ENCODE measurements at places on chromosomes 4 and X. TPM values are rescaled to one million over a fixed set of nuclear protein-coding genes. Genes with fewer than 3 reads are reported as not detected.

- no peak for DNase-seq
Measured at GRCh38 chr4:34066126-34066525, 2178.2 kb downstream of the ARAP2 start.

Gene CLDN22
- total RNA-seq, result not detected

DNA sequence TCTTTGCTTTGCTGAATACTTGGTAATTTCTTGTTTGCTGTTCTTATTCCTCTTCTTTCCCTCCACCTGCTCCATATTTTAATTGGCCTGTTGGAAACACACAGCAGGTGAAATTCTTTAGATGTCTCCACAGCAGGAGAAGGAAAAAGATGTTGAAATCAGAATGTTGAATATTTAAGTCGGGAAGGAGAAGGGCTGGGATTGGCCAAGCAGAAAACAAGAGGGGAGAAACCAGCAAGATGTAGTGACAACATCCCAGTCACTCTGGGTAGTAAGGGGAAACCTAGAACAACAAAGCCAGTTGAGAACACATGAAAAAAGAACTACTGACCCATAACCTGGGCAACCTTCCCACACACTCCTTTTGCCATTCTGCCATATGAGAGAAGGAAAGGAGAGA lies 37.3 kb upstream of the STAG2 start:
- no peak for DNase-seq

Gene SPACA5
- total RNA-seq, result not detected

Gene PDE6B
- total RNA-seq, result 12.2 TPM

DNA sequence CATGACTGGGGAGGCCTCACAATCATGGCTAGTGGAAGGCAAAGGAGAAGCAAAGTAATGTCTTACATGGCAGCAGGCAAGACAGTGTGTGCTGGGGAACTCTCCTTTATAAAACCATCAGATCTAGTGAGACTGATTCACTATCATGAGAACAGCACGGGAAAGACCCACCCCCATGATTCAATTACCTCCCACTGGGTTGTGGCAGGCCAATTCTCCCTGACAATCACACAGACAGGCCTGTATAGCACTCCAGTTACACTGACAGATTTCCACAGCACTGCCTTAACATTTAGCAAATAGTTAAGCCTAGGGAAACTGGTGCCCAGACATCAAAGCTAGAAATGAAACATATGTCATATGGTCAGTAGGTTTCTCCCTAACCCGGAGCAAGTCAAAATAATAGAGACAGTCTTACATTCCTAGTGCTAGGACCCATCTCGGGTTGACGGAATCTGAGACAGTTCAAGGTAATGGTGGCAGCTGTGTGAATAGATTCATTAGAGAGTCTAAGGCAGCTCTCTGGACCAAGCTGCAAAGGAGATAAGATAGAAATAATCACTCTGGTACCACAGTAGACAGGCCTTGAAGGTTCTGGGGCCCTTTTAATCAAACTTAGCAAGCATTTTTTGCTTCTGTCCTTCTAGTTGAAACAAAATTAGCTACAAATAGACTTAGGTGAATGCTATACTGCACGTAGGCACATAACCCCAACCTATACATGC lies 9.4 kb upstream of the HERC5 start:
- no peak for DNase-seq

DNA sequence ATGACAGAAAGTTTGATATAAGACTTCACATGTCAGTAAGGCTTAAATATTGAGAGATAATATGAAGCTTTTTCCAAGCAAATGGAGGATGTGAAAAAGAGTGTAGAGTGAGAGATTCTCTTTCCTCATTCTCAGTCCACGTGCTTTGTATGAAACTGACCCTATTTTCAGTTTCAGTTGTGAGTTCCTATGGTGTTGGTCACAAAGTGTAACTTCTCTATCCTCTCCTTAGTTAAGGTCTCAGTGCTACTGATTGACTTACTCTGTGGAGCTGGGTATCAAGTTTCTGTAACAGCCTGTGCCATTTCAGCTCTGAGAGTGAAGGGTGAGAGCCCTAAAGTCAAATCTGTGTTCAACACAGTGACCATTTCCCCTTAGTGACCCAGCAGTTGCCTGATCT lies 277.2 kb downstream of the EPHA5 start:
- DNase-seq, result no peak

DNA sequence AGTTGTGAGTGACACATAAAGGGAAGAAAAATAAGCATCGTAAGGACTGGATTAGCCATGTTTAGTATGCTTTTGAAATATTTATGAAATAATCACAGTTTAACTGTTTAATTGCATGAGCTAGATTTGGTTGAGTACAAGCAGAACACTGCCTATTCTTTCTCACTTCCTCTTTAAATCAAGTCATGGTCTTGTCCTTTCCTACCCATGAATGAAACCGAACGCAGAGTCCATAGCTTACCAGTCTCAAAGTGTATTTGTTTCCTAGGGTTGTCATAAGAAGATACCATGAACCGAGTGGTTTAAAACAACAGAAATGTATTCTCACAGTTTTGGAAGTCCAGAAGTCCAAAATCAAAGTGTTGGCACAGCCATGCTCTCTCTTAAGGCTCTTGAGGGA lies 684.0 kb upstream of the MAGEB2 start:
- DNase-seq, result no peak

DNA sequence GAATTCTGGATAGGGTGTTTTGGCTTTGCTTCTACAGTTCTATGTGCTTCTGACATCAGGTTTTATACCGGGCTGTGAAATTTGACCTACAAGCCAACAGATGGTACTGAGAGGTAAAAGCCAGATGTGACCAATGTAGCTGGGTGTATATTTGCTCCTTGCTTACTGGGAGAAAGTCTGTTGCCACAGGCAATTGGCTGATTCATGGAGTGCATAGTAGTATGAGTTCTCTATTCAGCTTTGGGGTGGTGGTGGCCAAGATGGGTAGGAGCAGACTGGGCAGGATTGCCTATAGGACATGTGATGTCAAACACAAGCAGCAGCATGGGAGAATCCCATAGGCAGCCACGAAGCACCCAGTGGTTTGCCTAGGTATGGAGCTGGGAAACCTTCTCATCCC lies 1827.0 kb downstream of the C4orf33 start:
- no peak for DNase-seq

Gene DSPP
- not detected for total RNA-seq

DNA sequence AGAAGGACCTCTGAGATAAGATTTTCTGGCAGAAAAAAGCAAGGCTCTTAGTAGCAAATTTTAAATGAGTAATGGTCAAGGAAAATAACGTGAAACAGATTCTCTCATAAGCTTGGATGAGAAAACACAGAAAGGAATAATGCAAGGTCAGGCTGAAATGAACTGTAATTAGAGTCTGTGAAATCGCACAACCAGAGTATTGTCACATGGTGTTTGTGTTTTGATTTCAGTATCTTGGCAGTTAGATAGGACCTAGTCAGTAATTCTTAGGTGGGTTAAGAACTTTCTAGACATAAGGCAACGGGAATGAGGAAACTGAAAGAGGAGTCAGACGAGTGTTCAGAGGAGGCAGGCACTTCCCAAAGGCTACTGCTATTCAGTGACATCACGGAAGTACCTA lies 34.6 kb downstream of the LIMCH1 start:
- no peak for DNase-seq

DNA sequence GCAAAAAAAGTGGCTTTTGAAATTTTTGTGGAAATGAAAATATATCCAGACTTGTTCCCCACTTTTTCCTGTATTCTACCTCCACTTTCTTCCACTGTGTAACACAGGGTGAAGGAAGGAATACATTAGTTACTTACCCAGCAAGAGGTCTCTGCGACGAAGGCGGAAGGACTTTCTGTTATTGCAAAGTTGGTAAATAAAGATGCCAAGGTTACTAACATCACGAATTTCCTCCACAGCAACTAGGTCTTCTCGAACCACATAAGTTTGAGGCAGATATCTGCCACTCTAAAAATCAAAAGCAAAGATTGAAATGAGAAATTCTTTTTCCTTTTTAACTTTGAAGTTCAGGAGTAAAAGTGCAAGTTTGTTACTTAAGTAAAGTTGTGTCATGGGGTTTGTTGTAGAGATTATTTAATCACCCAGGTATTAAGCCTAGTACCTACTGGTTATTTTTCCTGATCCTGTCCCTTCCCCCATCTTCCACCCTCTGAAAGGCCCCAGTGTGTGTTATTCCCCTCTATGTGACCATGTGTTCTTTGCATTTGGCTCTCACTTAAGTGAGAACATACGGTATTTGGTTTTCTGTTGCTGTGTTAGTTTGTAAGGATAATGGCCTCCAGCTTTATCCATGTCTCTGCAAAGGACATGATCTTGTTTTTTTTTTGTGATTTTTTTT lies 5.8 kb downstream of the ITM2A start:
- DNase-seq, result no peak

Gene SLC34A2
- 25.7 TPM for total RNA-seq

Gene SSX4B
- not detected for total RNA-seq

Gene CXorf65
- total RNA-seq, result not detected

- DNase-seq, result no peak
Measured at GRCh38 chrX:46916273-46916672, 4.1 kb downstream of the JADE3 start.

Gene CT47B1
- not detected for total RNA-seq

GRCh38 chrX:21153503-21153902 lies 220.7 kb upstream of the CNKSR2 start:
- no peak for DNase-seq

Gene TMEM150C
- 7.8 TPM for total RNA-seq

- DNase-seq, result no peak
Measured at GRCh38 chrX:124098089-124098488, 136.6 kb downstream of the STAG2 start.

DNA sequence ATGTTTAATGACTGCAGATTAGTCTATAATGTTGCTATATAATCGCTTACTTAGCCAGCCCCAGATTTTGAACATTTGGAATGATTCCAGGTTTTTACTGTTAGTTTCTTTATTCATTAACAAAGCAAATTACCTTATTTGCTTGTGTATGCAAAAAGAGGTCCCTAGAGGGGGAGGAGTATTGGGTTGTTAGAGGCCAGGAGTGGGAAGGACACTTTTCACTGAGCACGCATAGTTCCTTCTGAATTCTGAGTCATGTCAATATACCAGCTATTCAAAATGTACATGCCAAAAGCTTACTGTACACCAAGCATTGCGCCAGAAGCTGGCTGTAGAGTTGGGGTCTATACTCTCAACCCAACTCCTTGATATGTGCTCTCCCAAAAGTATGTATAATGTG lies 5.1 kb upstream of the DGAT2L6 start:
- no peak for DNase-seq

DNA sequence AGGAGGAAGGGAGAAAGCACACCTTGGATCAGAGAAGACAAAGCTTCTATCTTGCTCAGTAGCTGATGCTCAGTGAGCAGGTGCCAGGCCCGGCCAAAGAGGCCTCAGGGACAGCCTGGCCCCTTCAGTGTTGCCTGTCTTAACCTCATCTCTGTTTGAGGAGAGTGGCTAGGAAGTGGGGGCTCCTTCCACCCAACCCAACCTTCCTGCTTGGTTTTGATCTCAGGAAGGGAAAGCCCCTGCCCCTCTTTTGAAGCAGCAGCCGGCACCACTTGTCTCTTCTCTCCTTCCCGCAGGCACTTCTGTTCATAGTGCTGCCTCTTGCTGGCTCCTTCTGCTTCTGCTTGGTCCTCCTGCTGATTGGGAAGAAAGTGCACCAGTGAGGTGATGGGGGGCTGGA lies 2.4 kb upstream of the AFF2 start:
- DNase-seq, result no peak

- no peak for DNase-seq
Measured at GRCh38 chrX:116236666-116237065, 66.1 kb downstream of the AGTR2 start.

Gene IL15
- 0.77 TPM for total RNA-seq

- no peak for DNase-seq
Measured at GRCh38 chrX:136228839-136229207, 22.4 kb downstream of the MAP7D3 start.

DNA sequence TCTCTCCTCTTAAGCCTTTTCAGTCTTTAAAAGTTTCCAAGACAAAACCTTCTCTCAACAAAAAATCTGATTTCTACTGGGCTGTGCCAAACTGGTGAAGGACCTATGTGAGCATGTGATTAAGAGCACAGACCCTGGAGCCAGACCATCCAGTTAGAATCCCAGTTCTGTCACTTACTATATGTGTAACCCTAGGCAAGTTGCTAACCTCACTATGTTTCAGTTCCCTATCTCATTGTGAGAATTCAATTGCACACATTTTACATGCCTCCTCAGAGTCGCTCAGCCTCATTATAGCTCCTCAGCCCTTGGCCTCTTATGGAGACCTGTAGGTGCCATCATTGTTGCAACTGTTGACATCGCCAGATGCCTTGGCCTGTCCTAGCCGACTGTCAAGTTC lies 54.1 kb upstream of the VEGFD start:
- no peak for DNase-seq

Gene SMIM31
- not detected for total RNA-seq

Gene IQCM
- total RNA-seq, result not detected

Gene CDS1
- 15.1 TPM for total RNA-seq

DNA sequence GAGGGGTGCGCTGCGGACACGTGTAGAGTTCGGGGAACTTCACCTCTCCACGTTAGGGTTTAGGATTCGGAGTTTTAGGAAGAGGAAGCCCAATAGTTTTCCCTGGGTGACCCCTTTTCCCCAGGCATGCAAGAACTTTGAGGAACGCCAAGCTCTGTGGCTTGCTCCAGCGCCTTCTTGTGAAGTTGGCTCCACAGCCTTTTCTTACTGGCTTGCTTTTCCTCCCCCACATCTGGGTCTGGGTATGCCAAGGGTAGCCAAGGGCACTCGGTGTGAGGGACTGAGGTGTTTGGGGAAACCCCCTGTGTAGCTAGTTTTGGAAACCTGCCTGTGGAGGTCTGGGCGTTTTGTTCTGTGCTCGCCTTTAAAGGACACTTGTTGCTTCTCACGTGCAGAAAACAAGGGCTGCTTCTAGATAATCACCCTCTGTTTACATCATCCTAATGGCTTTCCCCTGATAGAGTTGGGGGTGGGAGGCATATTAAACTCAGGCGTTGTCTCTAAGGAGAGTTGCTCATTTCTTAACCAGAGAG lies 746 bp downstream of the EDNRA start:
- no peak for DNase-seq

- no peak for DNase-seq
Measured at GRCh38 chrX:28311466-28311865, 275.8 kb upstream of the IL1RAPL1 start.

DNA sequence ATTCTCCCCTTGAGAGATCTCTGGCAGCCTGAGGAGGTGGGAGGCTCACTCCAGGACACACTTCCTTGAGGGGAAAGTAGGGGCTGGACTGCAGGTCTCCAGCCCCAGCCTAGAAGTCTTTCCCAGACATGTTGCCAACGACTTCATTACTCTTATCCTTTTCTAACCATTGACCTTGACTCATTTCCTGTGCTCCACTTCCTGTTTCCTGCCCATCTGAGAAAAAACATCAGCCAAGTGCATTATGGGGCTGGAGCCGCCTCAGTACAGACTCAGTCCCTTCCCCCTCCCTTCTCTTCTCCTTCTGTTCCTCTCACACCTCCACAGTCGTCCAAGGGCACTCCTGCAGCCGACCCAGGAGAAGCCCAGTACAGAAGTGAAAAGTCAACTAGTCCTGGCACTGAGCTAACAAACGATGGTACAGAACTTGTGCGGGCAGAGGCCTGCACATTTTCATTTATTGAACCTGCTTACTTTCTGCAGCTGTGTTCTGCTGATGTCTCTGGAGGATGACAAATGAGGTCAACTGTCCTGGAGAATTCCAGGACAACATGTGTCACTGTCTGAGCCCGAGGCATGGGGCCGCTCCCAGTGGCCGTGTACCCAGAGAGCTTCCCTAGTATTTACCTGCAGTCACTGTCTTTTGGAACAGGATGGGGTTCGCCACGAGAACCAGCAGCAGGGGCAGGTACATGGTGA lies 20.1 kb downstream of the GPR143 start:
- no peak for DNase-seq

Gene AGA
- 19.5 TPM for total RNA-seq

Gene FAM47E
- total RNA-seq, result 5.4 TPM

Data from type B pancreatic cell (in vitro differentiated cells).